ENCODE measurements at places on chromosomes 1 and 21.

GRCh38 chr1:15911927-15912326 lies 64.0 kb downstream of the ZBTB17 start:
- DNase-seq, result no peak

GRCh38 chr1:27402349-27402754 lies 9.9 kb downstream of the GPR3 start:
- no peak for DNase-seq

- DNase-seq, result no peak
These were observed 221.6 kb downstream of the AKT3 start for GRCh38 chr1:243628476-243628907.

- no peak for DNase-seq
These were observed 52.5 kb downstream of the LRRC8C start for GRCh38 chr1:89685461-89685860.

DNA sequence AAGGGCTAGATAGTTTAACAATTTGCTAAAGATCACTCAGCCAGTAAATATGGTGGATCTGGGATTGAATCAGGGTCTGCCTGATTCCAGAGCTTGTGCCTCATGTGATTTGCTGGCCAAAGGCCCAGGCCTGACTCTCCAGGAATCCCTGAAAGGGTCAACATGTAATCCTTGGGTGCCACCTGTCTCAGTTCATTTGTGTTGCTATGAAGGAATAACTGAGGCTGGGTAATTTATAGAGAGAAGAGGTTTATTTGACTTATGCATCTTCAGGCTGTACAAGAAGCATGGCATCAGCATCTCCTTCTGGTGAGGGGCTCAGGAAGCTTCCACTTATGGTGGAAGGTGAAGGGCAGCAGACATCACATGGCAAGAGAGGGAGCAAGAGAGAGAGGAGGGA lies 144.9 kb downstream of the FCRL5 start:
- no peak for DNase-seq

DNA sequence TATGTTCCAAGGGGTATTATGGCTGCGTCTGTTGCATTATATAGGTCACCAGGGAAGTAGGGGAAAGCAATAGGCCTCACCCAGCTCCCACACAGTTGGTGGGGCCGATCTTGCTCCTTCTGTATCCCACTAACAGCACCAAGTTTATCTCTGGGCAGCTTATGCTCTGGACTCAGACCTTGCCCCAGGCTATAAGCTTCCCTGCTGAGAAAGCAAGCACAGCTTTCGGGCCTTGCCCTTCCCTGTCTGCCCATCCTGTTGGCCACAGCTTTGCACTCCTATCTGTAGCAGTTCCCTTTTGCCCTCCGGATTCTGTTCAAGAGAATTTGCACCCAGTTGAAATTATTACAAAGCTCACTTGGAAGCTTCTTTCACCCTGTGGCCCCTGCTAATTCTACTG lies 12.9 kb downstream of the KCNE1 start:
- no peak for DNase-seq

DNA sequence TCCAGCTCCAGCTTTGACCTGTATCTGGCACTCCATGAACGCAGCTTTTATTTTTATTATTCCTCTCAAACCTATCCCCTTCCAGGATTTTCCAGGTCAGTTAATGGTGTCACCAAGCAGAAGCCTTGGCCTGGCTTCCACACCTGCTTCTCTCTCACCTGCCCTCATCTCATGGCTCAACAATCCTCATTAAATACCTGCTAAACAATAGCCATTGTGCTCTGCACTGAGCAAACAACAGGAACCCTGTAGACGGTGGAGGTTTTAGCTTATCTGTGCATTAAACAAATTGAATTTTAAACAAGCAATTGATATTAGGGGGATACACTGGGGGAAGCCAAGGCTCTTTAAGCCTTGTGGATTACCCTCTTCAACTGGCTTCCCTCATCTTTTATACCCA lies 15.3 kb downstream of the PYCR2 start:
- no peak for DNase-seq

All from GM12892 (cell line).